Left ventricle myocardium superior (tissue), 1 donor: ENCODE measurements at places on chromosomes 11 and 22. TPM values are rescaled to one million over a fixed set of nuclear protein-coding genes. Genes with fewer than 3 reads are reported as not detected.
A peak's percentile ranks its signal among the peaks of the same experiment; 100 is the strongest.

The LRP4 gene
- total RNA-seq: 21.9 TPM

The PTPN5 gene
- 1.2 TPM for total RNA-seq

The SLC22A8 gene
- total RNA-seq: not detected

The NAV2 gene
- total RNA-seq: 8.8 TPM

The MMP3 gene
- total RNA-seq: not detected

The LDHAL6A gene
- total RNA-seq: not detected

The SMTNL1 gene
- not detected for total RNA-seq

The TRPM5 gene
- total RNA-seq: not detected

The F2 gene
- not detected for total RNA-seq

The CAVIN3 gene
- 31.1 TPM for total RNA-seq

- DNase-seq: no peak
Observed at GRCh38 chr11:127119356-127119755, 118.8 kb upstream of the KIRREL3 start.

DNA sequence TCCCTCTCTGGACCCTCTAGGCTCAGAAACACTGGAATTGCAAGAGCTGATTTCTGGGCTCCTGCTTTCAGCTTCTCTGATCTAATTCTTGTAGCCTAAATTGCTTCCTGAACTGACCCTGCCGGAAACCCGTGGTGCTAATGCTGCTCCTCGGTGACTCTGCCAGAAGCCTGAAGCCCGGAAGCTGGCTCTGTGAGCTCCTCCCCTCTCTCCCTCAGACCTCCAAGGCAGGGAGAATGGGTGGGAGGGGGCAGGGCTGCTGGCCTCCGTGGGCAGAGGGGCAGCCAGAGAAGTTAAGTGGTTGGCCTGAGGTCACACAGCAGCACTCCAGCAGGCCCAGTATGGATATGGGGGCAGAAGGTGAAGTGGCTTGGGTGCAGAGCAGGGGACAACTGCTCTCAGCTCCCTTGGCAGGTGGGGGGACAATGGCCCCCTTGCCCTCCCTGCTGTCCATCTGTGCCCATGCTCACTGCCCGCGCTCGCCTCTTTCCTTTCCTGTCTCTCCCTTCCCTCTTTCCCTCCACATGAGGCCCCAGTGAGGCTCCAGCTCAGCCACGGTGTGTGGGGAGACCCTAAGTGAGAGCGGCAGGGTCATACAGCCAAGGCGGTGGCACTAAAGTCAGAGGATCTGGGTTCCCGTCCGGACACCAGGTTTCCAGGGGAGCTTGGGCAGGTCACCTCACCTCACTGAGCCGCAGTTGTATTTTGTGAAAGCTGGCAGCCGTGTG is 16.2 kb downstream of the CAPN5 start:
- DNase-seq: peak; percentile 69

DNA sequence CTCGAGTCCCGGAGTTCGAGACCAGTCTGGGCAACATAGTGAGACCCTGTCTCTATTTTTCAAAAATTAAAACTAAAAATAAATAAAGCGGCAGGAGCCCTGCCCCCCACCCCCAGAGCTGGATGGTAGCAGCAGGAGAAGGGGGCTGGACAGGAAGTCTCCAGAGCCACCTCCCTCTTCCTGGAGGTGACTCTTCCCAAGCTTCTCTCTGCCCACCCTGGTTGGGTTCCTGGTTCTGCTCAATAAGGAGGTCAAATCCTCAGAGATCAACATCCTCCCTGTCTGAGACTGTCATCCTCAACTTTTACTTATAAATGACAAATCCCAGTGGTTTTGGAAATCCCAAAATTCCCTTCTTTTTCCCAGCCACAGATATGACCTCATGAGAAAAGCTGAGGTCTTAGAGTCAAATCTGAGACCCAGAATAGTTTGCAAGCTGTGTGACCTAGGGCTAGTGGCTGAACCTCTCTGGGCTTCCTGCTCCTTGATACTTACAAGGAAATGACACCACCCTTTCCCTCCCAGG is 987 bp downstream of the C1QTNF6 start:
- peak; percentile 25 for DNase-seq

- peak; percentile 88 for DNase-seq
Observed at GRCh38 chr22:24091551-24092420, 80.7 kb downstream of the CABIN1 start.

DNA sequence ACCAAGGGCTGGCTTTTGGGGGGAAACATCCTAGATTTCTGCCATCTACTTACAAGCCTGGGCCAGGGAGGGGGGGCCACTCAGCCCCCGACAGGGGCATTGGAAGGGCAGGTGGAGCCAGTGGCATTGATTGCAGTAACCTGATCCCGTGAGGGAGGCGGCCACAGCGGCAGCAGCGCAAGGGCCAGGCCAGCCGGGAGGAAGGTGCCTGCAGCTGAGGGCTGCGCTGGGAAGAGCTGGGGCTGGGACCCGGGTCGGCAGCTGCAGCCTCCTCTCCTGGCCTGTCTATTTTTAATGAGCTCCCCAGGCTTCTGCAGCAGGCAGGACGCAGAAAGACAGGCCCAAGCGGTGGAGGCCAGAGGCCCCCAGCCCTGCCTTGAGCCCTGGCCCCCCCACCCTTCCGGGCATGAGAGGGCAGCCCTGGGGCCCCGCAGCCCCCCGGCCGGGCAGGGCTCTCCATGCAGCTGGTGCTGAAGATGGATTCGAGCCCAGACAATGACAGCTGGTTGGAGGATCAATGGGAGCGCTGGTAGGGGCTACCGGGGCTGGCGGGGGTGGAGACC is 10.6 kb downstream of the FREY1 start:
- no peak for DNase-seq

DNA sequence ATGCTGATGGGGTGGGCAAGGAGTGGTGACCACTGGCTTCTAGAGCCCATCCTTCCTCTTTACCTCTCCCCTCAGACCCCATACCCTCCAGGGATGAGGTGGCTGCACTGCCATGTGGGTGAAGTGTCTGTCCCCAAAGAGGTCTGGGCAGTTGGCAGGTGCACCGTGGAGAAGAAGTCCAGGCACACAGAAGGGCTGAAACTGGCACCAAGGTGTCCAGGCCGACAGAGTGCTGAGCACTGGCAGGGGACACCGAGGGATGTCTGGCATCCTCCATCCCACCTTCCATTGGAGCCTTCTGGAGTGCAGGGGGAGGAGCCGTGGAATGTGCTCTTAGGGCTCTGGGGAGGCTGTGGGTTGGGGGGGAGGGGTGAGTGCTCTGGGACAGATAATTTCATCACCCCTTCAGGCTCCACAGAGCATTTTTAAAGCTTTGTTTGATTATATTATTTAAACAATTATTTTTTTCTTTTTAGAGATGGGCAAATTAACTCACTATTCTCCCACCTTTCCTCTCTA is 37.9 kb downstream of the PKNOX2 start:
- DNase-seq: no peak

DNA sequence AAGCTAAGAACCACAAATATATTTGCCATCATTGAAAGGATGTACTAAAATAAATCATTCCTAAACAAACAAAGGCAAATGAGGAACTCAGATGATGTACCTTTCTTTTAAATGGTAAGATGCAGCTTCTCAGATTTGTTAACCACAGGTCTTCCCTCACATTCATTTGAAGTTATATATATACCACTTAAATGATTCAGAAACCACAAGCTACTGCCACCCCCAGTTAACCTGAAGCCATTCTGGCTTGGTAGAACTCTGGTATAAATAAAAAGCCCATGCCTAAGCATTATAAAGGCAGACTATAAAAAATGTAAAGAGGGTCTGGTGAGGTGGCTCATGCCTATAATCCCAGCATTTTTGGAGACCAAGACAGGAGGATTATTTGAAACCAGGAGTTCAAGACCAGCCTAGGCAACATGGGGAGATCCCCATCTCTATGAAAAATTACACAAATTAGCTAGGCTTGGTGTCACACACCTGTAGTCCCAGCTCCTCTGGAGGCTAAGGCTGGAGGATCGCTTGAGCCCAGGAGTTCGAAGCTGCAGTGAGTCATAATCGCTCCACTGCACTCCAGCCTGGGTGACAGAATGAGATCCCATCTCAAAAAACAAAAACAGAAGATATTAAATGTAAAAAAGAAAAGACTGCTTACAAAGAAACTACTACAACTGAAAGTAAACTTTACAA is 1185.3 kb downstream of the JRKL start:
- DNase-seq: no peak

- DNase-seq: no peak
Observed at GRCh38 chr11:1348146-1348795, 38.8 kb upstream of the TOLLIP start.

- peak; percentile 60 for DNase-seq
Observed at GRCh38 chr11:128903248-128904061, 12.3 kb downstream of the KCNJ5 start.

DNA sequence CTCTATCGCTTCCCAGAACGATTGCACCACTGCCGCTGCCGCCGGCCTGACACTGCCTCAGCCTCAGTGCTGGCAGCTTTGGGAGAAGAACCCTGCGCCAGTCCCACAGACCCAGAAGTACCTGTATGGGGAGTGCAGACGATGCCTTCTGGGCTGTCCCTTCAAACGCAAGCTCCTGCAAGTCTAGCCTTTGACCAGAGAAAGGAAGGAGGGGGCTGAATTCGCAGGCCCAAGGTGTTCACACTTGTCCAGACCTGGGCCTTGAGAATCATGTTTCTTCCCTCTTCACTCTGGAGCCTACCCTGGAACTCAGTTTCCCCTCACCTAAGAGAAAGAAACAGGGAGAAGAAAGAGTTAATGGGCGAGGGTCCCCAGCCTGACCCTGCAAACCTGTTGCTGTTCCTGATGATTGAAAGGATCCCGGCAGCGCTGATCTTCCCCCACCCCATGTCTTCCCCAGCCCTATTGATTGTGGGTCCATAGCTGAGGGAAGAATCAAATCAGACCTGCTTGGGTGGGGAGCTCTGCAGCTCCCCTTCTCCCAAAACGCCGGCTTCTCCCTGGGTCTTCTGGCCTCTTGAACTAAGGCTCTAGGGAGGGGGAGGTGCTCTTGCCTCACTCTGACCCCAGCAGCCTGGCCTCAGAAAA is 786 bp upstream of the MCAM start:
- no peak for DNase-seq

- DNase-seq: peak; percentile 79
Observed at GRCh38 chr22:46618667-46619066, 1.5 kb upstream of the GRAMD4 start.

DNA sequence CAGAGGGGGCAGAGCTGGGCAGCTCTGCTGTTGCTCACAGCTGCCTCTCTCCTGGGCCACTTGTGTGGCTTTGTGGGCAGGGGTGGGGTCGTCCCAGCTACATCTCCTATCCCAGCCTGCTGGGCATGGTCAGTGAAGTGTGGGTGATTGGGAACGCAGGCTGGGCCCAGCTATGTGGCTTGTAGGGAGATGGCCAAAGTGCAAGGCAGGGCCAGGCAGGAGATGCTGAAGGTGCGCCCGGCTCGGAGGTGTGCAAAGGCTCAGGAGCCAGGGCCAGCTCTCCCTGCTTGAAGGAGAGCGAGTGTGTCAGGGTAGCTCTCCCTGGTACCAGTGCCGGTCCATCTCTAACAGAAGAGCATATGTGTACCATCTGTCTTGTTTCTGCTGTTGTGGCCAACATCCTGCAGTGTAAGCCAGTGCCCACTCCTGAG is 8.4 kb upstream of the RANBP1 start:
- DNase-seq: peak; percentile 15

DNA sequence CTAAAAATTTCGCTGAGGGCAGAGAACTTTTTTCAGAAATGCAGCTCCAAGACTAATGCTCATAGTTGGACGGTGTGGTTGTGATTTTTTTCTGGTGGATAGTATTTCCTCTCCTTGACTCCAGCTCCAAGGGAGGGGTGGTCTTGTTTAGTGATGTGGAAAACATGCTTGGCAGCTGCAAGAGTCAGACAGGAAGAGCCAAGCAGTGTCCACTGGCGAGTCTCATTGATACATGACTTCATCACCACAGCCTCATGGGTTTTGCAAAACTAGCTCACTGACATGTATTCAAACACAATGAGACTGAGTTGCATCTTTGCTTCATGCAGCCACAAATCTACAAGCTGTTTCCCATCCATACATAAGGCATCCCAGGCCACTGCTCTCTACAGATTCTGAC is 7.3 kb upstream of the KCNJ1 start:
- DNase-seq: no peak

DNA sequence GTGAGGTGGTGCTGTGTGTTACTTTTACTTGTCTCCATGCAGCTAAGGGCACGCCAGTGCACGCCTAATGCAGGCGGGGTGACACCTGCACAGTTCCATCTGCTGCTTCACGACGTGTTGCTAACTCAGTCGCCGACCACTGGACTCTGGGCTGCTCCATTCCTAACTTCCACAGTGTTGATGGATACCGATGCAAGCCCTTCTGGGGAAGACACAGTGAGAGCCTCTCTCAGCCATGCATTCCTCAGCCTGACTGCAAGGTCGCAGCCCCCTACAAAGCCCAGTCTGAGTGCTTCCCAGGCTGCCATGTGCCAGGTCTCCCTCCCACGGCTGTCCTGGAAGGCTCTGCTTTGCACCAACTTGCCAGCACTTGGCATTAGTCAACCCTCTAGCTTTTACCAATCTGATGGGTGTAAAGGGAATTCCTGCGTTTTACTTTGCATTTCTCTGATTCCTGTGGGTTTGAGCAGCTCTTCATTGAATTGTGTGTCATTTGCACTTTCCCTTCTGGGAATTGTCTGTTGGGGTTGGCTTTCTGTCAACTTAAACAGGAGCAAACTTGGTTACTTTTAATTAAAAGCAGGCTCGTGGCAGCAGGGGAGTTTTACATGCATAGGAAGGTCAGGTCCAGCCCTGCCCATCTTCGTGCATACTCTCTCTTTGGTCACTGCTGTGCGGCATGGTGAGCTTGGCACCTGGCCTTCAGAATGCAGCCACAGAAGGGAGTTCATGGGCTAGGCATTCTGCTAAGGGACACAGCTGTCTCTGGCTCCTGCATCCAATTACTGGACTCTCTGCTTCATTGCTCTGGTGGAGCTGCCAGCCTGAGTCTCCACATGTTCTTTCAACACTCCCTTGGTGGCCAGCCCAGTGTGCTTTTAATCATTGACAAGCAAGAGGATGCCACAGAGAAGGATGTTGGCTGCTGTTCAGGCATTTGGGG is 34.6 kb upstream of the SHANK2 start:
- DNase-seq: no peak

GRCh38 chr11:118918686-118919280 is 6.9 kb downstream of the BCL9L start:
- DNase-seq: peak; percentile 63

DNA sequence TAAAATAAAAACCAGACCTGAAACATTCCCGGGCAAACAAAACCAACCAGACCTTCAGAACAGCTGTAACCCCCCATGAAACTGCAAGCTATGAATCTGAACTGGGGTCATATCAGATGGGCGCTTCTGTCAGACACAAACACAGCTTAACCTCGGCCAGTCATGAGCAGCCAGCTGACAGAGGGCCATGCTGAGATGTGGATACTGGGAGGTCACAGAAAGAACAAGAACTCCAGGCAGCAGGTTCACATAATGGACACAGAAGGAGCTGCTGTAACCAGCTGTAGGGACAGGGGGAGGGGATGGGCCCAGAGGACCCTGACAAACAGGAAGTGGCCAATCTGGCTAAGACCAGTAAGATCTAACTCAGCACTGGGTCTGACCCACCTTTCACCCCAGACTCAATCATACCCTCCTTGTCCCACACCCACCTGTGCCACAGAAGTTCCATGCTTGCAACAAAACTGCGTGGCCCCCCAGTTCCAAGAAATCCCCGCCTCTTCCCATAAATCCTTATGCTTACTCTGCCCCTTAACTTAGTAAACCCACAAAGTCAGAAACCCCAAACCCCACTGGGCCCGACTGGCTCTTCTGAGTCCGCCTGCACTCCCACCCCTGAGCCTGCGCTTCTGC is 4.0 kb downstream of the APOL4 start:
- DNase-seq: no peak
